ENCODE measurements at places on chromosomes 1 and 21.

DNA sequence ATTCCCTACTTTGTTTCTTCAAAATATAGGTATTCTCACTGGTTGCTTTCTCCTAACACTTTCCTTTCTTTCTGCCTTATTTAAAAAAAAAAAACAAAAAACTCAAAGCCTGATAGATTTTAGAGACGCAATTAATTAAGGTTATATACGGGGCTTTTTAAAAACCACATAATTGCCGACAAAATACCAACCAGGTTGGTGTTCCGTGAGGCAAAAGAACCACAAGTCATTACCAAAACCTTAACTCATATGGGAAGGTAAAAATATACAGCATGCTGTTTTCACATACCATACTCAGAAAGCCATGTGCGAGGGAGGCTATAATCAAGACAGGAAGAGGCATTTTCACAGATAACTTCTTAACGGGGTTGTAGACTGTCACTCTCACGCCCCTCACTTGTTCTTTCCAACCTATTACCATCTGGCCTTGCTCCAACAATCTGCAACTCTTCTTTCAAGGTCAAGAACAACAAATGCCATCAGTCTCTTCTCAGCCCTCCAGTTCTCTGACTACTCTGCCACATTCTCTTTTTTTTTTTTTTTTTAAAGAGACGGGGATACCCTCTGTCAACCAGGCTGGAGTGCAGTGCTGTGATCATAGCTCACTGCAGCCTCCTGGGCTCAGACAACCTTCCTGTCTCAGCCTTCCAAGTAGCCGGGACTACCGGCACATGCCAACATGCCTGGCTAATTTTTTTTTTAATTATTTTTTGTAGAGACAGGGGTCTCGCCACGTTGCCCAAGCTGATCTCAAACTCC, 102.6 kb downstream of the APP start:
- no peak for DNase-seq

DNA sequence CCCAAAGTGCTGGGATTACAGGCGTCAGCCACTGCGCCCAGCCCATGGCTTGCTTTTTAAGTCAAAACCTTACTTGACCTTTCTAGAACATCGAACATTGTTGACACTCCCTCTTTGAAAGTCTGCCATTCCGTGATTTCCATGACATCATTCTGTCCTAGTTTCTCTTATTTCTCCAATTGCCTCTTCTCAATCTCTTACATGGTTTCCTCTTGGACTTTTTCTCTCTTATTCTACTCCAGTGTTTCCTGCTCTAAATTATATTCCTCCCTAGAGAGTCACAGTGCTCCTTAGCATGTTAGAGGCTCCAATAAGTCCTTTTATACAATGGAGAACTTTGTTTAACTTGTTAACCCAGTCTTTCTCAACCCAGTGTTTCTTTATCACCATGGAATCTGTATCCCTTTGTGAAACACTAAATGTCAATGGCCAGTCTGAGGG, 25.5 kb downstream of the JAM2 start:
- no peak for DNase-seq

DNA sequence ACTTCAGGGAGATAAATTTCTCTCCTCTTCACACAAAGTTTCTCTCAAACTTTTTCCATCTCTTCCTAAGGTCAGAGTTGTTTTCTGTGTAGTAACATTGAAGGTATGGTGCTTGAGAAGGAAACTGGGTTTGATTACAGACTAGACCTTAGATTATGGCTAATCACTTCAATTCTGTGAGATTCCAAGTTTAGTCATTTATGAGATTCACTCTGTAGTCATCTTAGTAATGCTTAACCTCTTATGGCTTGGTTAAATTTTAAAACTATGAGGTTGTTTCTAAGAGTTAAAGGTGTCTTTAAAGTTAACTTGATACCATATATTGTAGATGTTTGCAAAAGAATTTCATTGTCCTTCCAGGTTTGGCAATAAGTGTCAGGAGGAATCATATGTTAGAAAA, 1092.2 kb downstream of the KCNT2 start:
- DNase-seq = no peak

DNA sequence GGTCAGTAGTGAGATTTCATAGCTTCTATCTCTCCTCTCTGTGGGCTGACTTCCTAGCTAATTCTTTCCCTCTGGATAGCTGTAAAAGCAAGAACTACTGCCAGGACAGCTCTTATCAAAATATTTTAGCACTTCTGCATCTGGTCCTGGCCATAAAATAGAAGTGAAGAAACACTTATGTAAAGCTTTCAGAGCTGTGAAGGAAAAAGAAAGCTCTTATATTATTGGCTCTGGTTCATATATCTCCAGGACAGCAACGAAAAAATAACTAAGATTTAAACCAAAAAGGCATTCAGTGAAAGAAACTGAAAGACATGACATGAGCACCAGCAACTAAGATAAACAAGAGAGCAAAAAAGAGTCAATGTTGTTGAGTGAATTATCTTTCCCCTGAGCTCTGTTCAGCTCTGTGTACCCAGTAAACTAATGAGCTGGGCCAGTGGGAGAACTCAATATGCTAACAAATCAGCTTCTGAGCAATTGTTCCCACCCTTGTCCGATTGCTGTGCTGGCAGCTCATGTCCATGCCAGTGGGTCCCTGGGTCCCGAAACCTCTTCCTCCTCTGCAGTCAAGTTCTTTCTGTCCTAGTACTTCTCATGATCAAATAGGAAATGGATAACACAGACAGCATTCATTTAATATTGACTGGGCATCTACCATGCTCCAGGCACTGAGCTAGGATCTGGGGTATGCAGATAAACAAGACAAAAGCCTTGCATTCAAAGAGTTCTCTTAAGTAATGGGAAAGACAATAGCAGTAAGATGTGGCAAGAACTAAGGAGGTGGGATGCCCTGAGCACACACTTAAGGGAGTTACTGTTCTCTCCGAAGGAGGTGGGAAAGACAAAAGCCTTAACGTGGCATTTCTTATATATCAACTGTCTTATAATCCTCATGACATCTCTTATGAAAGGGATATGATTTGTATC, 45.3 kb upstream of the MAN1A2 start:
- DNase-seq = no peak

GRCh38 chr21:17197996-17198395, 314.8 kb upstream of the CXADR start:
- no peak for DNase-seq

GRCh38 chr1:6392809-6393399, 663 bp downstream of the ACOT7 start:
- DNase-seq = no peak

DNA sequence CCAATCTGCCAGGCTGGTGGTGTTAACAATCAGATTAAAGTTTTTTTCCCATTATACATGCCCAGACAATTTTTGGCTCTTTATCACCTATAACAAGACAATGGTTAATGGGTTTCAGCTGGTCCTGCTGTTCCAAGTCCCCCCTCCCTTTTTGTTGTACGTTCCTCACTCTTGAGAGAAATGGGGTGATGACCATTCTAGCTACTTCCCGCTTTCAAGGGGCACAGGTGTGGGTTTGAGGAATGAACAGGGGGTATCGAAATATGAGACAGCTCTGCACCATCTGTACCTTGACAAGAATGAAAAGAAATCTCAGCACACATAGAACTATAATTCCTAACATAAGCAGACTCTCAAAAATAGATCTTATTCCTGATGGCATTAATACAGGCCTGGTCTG, 326.8 kb downstream of the PTPRU start:
- no peak for DNase-seq

- DNase-seq = no peak
Observed at GRCh38 chr1:40651138-40651857, 14.2 kb downstream of the RIMS3 start.

GRCh38 chr21:35063428-35064172, 14.5 kb upstream of the RUNX1 start:
- no peak for DNase-seq

GRCh38 chr1:1361233-1361981, 3.1 kb upstream of the MXRA8 start:
- DNase-seq = no peak

GRCh38 chr1:88134983-88135921, 548.8 kb upstream of the PKN2 start:
- DNase-seq = no peak

Data from right renal pelvis (tissue), 4 donors.